CD4-positive, alpha-beta T cell treated with Interleukin-4 for 1 hour (primary cell): ENCODE measurements at places on chromosomes 16 and 17.

DNA sequence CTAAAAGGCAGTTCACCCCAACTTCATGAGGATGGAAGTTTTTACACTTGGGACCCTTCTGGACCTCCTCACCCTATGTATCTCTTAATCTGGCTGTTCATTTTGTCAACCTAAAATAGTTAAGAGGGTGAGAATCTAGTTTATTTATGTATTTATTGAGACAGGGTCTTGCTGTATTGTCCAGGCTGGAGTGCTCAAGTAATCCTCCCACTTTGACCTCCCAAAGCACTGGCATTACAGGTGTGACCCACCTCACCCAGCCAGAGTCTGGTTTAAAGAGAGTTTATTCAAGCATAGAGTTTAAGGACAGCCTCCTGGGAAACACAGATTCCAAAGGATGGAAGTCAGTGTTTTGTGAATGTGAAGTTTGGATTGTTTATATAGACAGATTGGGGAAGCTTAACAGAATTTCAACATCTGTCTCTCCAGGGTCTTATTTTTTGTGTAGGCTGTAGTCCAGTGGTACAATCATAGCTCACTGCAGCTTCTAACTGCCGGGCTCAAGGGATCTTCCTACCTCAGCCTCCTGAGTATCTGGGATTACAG is 8.0 kb upstream of the APPBP2 start:
- no peak for DNase-seq

DNA sequence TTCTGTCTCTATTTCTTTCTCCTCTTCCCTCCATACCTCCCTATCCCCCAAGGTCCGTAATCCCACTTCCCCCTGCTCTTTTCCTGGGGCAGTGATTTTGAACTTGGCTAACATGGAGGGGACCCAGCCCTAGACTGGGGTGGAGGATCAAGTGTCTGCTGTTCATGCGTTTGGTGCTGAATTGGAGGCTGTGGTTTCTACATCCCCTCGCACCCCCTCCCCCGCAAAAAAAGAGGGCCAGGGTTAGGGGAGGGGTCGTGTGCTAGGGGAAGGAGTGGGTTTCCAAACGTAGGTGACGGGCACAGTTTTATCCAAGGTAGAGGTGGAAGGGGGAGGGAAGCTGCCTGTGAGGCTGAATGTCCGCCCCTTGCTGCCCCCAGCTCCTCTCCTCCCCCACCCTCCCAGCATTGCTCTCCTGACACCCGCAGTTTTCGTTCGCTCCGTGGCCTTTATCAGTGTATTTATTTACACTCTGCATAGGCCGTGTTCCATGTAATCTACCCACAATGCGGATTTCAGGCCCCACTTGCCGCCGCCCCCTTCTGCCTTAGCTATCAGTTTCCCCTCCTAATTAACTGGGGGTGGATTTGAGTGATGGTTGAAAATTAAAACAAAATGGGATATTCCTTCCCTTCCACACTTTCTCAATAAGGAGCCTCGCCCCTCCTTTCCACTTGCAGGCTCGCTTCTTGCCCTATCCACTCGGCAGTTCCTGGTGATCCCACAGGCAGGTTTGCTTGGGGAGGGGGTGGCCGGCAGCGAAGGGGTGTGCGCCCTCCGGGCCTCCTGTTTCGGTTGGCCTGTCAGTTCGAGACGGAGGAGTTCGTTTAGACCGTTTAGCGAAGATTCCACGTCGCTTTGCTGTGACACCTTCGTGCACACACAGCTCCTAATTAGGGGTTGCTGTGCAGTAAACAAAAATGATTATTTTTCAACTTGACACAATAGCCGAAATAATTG is 2.0 kb downstream of the GNAO1 start:
- DNase-seq = no peak

GRCh38 chr16:70805380-70805779 is 4.4 kb upstream of the VAC14 start:
- no peak for DNase-seq

GRCh38 chr16:66588981-66589713 is 9.9 kb downstream of the CMTM2 start:
- peak; percentile 78 for DNase-seq

GRCh38 chr17:7843536-7844291 is 9.7 kb downstream of the KDM6B start:
- DNase-seq = peak; percentile 95

DNA sequence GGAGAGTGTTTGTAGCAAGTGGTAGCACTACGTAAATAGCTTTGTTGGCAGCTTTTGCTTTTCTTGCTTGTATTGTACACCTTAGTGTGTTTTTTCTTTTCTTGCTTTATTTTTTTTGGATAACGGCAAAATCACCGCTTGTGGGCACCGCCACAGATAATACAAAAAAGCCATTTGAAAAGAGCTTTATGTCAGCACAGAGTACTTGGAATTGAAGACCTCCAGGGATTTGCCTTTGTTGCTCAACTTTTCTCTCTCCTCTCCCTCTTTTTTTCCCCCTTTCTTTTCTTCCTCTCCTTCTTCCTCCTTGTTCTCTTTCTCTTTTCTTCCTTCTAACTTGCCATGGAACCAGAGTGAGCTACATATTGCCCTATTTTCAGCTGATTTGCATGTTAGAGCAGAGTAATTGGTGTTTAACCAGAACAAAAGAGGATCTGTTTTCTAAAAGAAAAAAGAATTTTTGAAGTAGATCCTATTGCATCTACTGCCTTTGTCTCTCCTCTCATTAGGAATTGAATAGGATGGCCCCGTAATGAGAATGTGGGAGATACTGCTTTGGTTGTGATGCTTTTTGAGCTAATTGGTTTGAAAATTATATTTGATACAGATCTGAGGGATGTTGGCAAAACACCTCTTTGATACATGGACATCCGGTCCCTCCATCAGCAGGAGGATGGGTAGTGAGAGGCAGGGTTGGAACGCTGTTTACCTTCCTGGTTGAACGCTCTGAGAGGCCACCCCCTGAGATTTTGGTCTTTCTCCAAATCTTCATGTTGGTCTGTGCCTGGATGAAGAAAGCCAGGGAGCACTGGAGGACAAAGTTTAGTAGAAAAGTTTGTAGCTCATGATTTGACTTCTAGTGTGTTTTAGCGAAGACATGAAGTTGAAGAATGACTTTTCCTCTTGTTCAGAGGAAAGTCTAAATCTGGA is 85.6 kb downstream of the MSI2 start:
- DNase-seq = no peak

DNA sequence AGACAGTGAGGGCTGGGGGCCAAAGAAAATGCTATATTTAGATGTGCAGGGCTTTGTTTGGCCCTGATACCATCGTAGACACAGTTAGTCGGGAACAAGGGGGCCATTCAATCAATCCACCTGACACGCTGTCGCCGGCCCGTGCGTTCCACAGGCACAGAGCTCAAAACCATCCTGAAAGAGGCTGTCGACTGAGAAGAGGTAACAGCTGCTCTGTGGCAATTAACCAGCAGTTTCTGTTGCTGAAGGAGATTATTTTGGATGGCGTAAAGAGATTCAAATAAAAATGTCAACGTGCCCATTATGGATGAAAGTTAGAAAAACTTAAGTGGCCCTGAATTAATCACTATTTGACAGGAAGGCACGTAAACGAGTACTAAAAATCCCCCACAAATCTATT is 276.2 kb upstream of the IRX5 start:
- DNase-seq = no peak

- DNase-seq = peak; percentile 65
Measured at GRCh38 chr16:87945351-87946042, 5.7 kb upstream of the BANP start.

GRCh38 chr17:59151006-59151405 is 4.0 kb downstream of the SKA2 start:
- no peak for DNase-seq

GRCh38 chr16:31305219-31305618 is 45.4 kb downstream of the ITGAM start:
- no peak for DNase-seq

- no peak for DNase-seq
Measured at GRCh38 chr17:40072040-40072734, 9.4 kb downstream of the THRA start.

DNA sequence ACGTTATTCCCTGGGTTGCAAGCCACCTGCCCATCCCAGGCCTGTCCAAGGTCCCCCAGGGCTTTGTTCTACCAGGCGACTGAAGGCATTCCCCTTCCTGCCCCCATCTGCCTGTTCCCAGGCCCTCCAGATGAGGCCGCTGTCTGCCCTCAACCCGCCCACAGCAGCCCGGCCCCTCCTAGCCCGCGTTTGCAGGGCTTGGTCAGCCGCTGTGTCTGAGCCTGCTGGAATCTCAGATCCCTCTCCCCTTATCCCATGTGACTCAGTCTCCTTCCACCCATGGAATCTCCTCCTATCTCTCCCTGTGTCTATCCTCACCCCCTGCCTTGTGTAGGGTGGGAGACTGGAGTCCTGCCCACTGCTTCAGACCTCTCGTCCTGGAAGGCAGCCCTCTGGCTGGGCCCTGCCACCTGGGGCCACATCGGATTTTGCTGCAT is 186.0 kb upstream of the TNRC6C start:
- DNase-seq = peak; percentile 71

GRCh38 chr17:8729860-8730259 is 14.8 kb downstream of the CCDC42 start:
- no peak for DNase-seq

- no peak for DNase-seq
Measured at GRCh38 chr17:43563600-43564594, 17.8 kb upstream of the ETV4 start.

- DNase-seq = no peak
Measured at GRCh38 chr17:17892009-17892408, 55.2 kb upstream of the SREBF1 start.

DNA sequence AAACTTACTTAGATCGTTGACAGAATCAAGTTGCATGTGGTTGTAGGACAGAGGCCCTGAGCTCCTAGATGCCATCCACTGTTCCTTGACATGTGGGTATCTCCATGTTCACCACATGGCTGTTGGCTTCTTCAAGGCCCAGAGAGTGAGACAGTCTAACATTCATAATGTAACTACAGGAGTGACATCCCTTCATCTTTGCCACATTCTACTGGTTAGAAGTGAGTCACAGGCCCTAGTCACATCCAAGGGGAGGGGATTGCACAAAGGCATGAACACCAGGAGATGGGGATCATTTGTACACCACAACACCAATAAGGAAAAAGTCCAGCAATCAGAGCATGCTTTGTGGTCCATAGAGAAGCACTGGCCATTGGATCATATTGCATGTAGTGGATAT is 56.6 kb downstream of the WSCD1 start:
- no peak for DNase-seq

DNA sequence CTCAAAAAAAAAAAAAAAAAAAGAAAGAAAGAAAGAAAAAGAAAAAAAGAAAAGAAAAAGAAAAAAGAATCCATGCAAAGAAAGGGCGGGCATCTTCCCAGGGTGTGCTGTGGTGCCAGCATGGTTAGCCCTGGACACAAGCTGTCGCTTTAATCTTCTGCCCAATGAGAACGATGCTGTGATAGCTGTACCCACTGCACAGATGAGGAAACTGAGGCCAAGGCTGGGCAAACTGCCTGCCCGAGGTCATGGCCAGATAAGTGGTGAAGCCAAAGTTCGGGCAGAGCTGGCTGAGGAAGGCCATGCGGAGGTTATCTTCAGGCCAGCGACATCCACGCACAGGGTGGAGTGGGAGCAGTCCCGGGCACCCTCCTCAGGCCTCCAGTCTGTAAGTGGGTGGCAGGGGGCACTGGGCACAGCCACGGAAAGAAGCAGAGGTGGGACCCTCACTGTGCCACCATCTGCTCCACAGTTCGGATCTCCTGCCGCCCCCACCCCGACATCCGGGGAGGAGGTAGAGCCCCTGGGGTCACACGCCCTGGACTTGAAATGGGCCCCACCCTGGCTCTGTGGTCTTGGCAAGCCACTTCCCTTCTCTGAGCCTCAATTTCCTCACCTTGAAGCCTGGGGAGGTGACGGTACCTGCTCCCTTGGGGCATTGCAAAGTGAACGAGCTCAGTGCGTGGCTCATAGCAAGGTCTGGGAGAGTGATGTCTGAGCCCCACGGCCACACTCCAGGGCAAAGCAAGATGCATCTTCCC is 6.5 kb downstream of the FBXL16 start:
- no peak for DNase-seq

GRCh38 chr16:22267764-22268163 is 29.4 kb upstream of the POLR3E start:
- DNase-seq = no peak

GRCh38 chr16:79929260-79929965 is 328.9 kb upstream of the MAF start:
- DNase-seq = no peak

GRCh38 chr16:86306811-86307513 is 203.4 kb upstream of the FOXF1 start:
- DNase-seq = no peak

DNA sequence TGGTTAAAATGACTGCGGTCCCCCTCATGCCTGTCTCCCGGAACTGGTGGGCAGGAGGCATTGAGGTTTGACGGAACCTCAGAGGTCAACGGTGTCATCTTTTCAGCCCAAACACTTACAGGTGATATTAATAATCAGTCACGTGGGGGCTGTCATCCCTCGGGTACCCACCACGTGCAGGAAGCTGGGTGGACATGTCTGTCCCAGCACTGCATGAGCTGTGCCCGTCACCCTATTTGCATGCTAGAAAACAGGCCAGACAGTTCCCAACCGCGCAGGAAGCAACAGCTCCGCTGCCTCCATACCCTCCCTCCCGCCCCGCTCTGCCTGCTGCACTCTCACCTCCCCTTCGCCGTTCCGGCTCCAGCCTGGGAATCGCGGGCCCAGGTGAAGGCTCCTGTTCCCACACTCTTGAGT is 1.4 kb downstream of the SYNGR3 start:
- DNase-seq = peak; percentile 68

DNA sequence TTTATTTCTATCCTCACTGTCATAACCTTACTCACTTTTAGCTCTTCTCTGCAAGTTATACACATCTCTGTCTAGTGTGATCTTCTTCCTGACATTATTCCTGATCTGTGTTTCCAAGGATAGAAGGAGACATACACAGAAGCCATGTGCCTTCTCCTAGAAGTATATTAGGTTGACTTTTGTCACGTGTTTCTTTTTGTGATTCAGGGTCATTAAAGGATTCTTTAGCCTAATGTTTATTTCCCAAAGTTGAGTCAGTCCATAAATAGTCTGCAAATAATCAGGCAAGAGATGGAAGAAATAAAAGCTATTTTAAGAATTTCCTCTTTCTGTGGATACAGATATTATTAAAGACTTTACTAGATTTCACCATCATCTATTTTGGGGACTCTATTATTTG is 214.1 kb upstream of the GOT2 start:
- no peak for DNase-seq

- DNase-seq = peak; percentile 37
Measured at GRCh38 chr17:78130090-78130436, 508 bp upstream of the TMC8 start.

DNA sequence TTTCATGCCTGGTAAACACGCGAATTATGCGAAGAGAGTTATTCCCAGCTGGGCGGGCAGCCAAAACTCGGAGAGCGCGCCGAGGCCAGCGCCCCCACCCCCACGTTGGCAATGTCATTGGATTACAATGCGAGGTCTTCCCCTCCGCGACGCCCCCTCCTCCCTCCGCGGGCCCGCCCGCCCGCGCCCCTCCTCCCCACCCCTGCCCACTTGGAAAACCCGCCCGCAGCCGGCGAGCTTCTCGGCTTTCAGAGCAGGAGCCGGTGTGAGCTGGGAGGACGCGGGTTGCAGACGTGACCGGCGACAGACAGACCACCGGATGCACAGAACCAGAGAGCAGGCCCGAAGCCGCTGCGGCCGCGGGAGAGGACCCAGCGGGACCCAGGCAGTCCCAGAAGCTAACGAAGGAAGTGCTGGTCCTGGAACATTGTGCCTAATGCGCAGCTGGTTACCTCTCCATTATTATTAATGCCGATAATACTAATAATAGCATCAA is 4.0 kb downstream of the NOG start:
- DNase-seq = no peak
